ENCODE measurements at places on chromosomes 3 and 15.

DNA sequence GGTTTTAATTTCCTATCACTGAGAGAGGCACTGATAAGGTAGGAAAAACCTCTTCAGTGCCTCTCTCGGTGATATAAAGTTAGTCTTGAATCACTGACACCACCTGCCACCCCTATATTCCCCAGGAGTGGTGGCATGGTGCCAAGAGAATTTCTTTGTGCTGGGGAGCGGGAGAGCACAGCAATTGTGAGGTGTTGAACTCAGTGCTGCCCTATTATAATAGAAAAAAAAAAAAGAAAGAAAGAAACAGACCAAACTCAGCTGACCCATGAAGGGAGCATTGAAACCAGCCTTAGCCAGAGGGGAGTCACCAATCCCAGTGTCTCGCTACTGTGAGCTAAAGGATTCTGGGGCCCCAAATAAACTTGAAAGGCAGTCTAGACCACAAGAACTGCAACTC is 201.4 kb upstream of the STT3B start:
- DNase-seq: no peak

DNA sequence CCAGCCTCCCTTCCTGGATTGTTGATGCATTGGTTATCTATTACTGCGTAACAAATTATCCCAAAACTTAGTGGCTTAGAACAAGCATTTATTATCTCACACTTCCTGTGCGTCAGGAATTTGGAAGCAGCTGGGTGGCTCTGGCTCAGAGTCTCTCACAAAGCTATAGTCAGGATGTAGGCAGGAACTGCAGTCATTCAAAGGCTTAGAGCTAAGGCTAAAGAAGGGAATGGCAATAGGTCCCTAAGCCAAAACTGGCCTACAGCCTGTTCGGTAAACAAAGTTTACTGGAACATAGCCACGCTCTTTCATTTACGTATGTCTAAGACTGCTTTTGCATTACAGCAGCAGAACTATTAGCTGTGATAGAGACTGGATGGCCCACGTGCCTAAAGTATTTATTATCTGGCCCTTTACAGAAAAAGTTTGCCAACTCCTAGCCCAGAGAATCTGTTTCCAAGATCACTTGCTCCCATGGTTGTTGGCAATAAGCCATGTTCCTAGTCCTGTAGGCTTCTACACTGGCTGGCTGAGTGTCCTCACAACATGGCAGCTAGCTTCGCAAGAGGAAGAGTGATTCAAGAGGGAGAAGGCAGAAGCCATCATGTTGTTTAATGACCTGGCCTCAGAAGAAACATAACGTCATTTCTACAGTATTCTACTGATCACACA is 132.4 kb downstream of the SNRK start:
- no peak for DNase-seq

DNA sequence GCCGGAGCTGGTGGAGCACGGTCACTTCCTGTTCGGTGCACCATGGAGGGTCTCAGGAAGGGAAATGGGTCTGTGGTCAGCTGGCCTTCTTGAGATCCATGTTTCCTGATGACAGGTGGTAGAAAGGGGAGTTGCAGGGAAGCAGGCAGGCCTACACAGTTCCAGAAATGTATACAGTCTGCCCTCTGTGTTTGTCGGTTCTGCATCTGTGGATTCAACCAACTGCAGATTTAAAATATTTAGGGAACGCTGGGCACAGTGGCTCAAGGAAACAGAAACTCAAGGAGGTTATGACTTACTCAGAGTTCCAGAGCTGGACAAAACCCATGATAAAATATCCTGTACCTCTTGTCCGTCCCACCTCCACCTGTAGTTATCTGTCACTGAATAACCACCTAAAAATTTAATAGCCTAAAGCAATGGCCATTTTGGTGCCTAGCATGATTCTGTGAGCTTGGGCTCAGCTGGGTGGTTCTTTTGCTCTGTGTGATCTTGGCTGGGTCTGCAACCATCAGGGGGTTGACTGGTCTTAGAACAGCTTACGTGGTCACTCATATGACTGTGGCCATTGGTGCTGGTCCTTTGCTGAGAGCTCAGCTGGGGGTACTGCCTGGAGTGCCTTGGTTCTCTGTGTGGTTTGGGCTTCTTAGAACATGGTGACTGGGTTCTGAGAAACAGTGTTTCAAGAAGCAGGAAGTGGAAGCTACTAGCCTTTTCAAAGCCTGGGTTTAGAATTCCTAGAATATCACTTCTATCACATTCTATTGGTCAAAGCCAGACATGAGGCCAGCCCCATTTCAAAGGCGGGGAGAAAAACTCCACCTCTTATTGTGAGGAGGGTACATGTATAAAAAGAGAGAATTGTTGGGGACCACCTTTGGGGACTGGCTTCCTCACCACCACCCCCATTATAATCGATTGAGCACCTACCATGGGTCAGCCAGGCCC is 239.7 kb upstream of the BHLHE40 start:
- DNase-seq: no peak

DNA sequence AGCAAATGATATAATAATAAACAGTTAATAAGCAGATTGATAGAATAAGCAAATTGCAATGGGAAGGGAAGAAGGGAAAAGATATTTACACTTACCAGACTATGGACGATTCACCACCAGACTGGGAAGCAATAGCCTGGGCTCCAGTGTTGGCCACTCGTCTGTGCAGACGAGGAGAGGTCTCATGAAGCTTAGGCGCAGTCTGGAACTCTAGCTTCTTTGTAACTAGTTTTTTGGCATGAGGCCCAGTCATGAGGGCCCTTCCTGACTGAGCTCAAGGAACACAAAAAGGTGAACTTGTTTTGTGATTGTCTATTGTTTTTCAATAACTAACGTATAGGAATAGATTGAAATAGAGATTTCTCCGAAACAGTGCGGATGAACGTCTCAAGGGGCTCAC is 63.3 kb upstream of the GATM start:
- DNase-seq: no peak

DNA sequence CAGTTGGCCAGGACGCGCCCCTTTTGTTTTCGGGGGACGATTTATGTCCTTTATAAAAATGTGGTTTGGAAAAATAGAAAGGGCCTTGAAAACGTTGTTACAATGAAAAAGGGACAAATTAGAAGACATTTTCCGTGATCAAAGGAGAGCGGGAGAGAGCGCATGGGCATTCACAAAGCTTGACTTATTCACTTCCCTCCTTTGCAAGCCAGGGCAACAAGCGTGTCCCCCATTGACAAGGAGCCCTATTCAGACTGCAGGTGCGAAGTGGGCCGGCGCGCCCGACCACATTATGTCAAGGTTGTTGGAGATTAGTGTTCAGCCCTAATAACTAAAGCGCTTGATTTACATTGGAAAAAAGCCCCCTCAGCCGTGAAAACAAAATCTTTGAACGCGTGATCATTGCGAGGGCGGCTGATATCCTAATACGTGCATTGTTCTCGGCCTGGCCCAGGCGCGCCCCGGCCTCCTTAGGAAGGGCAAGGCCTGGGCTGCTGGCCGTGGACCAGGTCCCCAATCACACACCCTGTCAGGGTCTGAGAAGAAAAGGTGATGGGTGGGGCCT is 25.9 kb downstream of the ZIC4 start:
- no peak for DNase-seq

GRCh38 chr3:115695090-115695489 is 71.8 kb downstream of the GAP43 start:
- no peak for DNase-seq

DNA sequence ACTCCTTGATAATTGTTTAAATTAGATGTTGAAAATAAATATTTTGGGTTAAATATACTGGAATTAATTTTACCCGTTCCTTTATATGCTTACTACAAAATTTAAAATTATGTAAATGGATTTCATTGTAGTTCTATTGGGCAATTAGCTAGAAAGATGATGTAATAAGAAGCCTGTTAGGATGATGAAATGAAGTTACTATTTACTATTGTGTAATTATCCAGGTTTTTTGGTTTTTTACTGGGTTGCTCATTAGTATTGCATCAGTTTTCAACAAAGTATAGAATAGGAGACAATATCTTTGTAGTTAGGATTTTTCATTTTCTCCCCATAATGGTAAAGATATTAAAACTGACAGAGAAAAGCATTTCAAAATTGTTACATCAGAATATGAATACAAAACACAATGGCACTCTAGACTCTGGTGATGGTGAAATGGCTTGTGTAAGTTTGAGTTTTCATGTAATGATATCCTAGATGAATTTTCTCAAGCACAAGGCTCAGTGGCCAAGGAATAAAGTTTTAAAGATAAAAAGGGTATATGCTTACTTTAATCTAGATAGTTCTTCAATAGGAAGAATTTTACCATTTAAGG is 222.0 kb downstream of the P3H2 start:
- DNase-seq: no peak

DNA sequence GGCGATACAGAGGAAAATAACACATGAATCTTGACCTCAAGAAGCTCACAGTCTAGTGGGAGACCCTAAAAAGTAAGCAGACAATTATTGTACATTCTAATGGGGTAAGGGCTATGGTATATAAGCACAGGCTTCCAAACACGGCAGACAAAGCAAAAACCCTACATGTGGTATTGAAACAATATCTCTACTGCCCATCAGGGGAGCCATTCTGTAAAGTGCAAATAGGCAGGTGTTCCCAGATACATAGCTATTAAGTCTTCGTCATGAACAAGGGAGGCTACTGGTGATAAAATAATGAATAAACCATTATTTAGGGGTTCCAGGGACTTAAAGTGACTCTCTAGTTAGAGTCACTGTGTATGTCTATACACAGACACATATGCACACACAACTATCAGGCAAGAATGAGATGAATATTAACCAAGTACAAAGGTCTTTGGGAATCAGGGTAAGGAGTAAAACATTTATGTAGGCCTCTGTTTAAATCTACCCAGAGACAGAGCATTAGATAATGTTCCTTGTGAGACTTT is 38.7 kb upstream of the ASB14 start:
- DNase-seq: no peak

DNA sequence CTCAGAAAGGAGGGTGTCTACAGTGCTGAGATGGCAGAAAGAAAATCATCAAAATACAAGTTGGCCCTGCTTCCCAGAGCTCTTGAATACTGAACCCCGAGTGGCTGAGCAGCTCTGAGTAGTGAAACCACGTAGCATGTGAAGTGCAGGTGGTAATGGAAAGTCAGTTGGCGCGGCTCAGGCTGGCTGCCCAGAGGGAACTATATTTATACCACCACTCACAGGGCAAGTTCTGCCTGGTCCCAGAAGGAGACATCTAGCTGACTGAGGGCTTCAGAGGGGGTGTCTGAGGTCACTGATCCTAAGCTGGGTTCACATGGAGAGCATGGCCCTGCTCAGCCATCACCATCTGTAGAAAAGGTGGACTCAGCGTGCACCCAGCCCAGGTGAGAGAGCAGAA is 129.6 kb upstream of the AGBL1 start:
- no peak for DNase-seq

GRCh38 chr15:74895830-74896229 is 6.0 kb downstream of the MPI start:
- DNase-seq: no peak

DNA sequence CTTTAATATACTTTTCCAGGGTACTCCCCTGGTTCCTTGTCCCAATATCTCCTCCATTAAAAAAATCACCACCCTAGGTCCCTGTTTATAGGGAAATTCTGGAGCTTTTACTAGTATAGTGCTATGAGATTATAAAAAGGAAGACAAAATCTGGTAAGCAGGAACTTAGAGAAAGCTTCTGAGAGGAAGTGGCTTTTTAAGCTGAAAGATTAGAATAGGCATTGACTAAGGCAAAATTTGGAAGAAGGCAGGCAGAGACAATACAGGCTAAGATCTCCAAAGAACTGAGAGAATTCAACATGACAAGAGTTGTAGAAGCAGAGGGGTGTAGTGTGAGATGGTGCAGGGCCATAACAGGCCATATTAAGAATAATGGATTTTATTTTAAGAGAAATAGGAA is 25.8 kb downstream of the SGO1 start:
- no peak for DNase-seq

- no peak for DNase-seq
These were observed 903.2 kb downstream of the MCTP2 start for GRCh38 chr15:95134431-95135110.

GRCh38 chr3:12994357-12994606 is 78.9 kb downstream of the IQSEC1 start:
- no peak for DNase-seq

DNA sequence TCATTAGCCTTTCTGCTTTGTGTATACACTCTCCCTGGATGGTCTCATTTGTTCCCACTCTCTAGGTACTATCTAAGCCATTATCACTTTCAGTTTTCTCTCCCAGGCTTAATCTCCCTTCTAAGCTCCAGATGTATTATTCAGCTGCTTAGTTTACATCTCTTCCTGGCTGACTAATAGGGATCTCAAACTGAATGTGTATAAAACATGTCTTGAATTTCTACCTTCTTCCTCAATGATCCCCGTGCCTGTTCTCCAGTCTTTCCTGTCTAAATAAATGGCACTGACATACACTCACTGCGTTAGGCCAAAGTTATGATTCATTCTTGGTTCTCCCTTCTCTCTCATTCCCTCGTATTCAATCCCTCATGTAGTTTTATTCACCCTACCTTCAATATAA is 127.3 kb downstream of the NR2F2 start:
- DNase-seq: no peak

DNA sequence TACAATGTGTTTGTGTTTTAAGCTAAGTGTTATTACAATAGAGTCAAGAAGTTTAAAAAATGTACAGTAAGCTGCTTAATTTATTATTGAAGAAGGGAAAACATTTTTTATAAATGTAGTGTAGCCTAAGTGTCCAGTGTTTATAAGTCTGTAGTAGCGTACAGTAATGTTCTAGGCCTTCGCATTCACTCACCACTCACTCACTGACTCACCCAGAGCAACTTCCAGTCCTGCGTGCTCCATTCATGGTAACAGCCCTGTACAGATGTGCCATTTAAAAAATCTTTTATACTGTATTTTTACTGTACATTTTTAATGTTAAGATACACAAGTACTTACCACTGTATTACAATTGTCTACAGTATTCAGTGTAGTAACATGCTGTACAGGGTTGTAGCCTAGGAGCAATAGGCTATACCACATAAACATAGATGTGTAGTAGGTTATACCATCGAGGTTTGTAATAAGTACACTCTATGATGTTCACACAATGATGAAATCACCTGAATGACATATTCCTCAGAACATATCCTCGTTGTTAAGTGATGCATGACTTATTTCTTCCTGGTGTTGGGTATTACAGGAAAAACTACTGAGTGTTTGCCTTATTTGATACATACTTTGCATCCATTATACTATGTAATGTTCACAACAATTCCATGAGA is 156.6 kb upstream of the NUDT16 start:
- DNase-seq: no peak

DNA sequence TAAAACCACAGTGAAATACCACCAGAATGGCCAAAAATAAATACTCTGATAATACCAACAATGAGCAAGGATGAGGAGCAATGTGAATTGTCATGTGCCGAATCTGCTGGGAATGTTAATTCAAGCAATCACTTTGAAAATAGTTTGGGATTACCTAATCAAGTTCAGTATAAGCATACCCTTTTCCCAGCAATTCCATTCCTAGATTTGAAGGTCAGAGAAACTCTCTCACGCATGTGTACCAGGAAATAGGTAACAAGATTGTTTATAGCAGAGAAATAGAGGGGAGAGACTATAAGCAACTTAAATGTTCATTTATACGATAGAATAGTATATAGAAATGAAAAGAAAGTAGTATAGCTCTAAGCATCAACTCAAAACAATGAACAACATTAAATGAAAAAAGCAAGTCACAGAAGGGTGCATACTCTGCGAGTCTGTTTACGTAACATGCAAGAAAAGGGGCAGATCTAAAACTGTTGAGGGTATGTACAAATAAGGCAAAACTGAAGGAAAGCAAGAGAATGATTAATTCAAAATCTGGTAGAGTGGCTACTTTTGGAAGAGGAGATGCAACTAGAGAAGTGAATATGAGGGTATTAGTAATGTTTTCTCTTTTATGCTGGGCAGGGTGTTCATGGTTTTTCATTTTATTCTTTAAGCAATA is 27.4 kb downstream of the TMOD3 start:
- no peak for DNase-seq

Data from PC-9 (cell line).